Activated CD4-positive, alpha-beta T cell treated with anti-CD3 and anti-CD28 coated beads, Interleukin-2, amount 50 U/mL, for 24 hours (primary cell): ENCODE measurements at places on chromosomes 4 and X.
A peak's percentile ranks its signal among the peaks of the same experiment; 100 is the strongest.

DNA sequence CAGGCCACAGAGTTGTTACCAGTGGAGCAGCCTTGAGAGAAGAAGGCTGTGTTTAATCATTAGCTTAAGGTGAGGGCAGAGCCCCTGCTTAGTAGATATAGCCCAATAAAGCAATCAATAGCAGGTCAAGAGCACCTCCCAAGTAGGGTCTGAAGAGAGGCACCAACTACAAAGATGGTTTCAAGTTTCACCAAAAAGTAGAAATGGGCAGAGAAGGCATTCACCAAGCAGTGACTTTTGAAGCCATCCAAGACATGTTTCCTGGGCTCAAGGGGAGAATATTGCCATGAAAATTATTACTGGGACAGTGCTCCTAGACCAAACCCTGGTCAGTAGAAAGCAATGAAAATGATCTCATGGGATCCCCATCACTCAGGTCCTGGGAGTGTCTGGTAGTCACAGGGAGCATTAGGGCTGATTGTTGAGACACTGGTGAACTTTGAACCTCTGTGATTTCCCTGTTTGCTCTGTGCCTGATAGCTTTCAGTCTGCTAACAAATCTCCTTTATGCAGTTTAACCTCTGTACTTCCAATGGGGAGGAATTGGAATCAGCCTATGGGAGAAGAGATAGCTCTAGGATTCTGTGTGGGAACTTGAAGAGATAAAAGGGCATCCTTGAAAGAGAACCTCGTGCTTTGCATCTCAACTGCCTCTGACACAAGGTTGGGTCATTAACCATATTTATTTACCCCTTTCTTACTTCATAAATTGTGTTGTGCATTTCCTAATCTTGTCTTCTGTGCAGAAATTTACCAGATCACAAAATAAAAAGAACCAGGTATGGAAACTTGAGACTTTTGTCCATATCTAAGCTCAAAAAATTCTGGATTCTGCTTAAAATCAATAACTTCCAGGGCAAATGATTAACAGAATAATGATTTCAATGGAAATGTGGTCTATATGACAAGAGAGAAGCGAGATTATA is 9.3 kb upstream of the OTC start:
- DNase-seq = no peak

DNA sequence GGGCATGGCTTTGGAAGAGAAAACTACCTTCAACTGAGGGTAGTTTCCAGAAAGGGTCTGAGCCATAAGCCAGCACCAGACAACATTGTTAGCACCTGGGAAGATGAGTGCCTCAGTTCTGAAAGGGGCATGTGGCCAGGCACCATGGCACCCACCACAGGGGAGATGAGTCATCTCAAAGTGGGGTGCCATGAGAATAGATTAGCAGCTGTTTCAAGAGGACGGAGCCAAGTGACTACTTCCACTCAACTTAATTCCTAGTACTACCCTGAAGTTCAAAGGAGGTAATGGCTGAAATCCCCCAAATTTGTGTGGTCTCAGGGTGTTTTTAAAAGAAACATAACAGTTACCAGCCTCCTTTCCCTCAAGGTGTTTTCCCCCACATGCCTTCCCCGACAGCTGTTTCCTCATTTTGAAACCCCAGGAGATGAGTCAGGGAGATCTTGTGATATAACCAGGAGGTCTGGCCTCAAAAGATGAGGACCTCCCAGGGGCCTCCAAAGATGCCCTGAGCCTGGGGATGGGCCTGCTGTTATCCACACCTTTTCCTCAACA is 27.8 kb upstream of the FTHL17 start:
- peak; percentile 2 for DNase-seq

DNA sequence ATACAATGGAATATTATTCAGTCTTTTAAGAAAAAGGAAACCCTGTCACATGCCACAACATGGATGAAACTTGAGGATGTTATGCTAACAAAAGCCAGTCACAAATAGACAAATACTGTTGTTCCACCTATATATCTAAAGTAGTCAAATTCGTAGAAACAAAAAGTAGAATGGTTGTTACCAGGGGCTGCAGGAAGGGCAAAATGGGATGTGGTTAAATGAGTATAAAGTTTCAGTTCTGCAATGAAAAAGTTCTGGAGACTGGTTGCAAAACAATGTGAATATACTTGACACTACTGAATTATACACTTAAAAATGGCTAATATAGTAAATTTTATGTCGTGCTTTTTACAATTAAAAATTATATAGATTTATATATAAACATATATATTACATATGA is 12.2 kb downstream of the SPOCK3 start:
- DNase-seq = no peak

- DNase-seq = no peak
Observed at GRCh38 chr4:43607400-43607799, 714.9 kb downstream of the GRXCR1 start.

DNA sequence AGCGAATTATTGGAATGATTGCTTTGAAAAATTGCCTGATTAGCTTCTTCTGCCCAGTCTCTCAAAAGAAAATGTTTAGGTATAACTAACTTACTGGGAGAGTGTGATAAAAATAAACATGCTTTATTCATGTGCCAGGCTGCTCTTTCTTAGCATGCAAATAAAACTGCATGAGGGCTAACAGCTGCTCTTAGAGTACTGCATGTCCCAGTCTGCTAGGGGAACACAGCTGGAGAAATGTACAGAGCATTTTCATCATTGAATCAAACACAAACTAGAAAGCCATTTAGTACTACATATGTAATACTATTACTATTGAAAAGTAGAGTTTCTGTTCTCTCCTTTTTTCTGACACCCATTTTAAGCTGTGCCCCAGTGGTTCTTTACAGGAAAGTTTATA is 726.0 kb downstream of the GRID2 start:
- DNase-seq = no peak
